ENCODE measurements at places on chromosomes 4 and X.

- no peak for DNase-seq
These were observed 13.7 kb downstream of the DGKK start for GRCh38 chrX:50456712-50457484.

DNA sequence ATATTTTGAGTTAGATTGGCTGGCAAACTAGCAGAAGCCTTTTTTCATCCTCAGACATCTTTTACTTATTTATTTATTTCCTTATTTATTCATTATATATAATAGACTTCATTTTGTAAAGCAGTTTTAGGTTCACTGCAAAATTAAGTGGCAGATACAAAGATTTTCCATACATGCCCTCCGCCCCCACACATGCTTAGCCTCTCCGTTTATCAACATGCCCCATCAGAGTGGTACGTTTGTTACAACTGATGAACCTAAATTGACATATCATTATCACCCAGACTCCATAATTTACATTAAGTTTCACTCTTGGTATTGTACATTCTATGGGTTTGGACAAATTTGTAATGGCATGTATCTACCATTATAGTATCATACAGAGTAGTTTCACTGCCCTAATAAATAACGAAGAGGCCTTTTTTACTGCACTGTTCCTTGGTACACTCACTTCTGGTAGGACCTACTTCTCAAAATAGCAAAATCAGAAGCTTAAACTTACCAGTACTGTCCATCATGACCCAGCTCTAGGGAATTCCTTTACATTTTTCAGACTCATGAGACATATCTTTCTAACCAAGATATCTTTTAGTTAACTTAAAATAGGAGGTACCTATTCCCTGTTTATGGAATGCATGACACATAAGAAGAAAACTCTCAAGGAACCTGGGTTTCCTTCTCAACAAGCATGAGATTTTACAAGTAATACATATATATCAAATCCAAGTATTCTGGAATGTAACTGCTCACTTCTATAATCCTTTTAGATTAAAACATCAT is 4.8 kb upstream of the TMPRSS11B start:
- DNase-seq, result no peak

- DNase-seq, result no peak
These were observed 85.2 kb downstream of the STIM2 start for GRCh38 chr4:26945794-26946193.

- DNase-seq, result no peak
These were observed 151.6 kb downstream of the SLIT2 start for GRCh38 chr4:20403290-20403689.

DNA sequence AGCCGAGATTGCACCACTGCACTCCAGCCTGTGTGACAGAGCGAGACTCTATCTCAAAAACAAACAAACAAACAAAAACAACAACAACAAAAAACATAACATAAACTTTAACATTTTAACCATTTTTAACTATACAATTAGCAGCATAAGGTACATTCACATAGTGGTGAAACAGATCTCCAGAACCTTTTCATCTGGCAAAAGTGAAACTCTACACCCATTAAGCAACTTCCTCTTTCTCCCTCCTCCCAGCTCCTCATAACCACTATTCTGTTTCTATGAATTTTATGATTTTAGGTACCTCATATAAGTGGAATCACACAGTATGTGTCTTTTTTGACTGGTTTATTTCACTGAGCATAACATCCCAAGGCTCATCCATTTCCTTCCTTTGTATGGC is 103.6 kb downstream of the FAM13A start:
- no peak for DNase-seq

DNA sequence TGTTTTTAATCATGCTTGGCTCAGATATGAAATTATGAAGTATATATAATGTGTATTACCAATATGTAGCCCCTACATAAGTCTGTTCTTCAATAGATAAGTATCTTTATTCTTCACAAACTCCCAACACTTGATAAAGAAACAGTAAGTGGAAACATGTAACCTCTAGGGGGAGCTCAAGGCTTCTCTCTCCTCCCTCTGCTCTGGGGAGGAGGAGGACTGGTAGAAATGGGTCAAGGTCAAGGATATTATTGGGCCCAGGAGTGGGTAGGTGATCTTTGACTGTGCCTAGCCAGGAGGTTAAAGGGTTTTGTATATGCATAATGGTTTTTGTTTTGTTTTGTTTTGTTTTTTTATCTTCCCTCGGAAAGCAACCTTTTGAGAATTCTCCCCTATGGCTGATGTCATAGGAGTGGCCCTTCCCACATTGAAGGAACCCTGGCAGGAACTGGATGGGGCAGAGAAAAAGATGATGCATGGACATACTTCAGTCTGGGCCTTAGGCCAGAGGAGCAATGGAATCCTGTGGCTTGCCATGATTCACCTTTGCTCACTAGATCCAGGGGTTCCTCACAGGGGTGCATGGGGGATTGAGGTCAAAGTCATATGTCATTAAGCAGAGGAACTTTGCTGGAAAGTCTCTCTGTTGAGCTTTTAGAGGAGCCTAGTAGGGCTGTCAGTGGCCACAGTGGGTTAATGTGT is 460.3 kb downstream of the MID1IP1 start:
- DNase-seq, result no peak
